Activated naive CD4-positive, alpha-beta T cell (primary cell): ENCODE measurements at places on chromosomes 3 and 15.

DNA sequence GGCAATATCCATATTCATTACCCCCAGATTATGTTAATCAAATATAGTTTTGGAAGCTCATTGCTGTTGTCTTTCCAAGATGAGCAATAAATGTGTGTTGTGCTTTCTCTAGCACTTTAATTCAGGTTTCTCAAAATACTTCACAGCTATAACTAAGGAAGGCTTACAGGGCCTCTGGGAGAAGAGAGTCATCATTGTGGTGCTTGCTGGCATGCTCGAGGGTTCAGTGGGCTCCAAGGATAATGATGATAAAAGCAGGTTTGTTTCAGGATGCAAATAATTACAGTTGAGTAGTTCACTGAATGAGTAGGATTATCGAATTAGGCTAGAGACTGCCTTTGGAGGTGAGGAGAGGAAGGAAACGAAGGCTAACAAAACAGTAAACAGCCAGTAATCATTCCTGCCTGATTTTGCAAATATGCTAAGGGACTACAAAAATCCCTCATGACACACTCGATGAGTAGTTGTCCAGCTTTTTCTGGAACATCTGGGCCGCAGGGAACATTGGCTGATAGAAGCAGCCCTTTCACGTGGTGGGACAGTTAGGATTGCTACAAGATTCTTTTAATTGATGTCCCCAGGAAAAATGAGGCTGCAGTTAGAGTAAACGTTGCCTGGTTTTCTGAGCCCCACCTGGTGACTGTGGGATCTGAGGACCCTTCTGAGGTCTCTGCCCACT is 54.1 kb downstream of the SLC7A14 start:
- DNase-seq = no peak

GRCh38 chr15:78726870-78727551 is 84.3 kb downstream of the ADAMTS7 start:
- no peak for DNase-seq

DNA sequence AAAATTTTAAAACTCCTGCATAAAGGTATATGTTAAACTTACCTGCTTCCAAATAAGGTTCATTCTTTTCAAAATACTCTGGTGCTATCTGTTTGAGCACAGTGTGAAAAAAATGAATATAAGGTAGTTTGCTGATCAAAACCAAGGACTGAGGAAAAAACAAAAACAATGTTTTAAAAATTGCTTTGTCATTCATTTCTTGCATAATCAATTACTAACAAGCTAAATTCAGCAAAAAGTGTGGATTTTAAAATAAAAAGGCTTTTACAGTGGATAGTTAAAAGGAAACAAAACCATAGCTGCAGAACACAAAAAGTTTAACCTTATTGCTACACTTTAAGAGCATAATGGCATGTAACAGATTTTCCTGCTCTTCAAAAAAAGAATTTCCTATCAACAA is 31.5 kb downstream of the DENND6A start:
- no peak for DNase-seq

DNA sequence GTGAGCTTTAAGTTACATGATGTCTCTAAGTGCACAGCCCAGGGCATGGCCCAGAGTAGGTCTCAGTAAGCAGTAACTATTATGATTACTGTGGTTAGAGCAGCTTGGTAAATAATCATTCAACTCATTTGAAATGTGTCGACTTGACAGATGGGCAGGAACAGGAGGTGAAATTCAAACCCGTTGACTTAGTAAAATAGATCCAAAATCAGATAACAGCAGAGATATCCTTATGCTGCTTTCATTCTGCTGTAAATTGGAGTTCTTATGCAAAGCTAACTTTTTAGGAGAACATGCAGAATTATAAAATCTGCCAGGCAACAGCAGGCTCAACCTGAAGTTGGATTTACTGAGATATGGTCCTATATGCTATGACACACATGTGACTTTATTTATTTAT is 118.7 kb upstream of the KLHL25 start:
- DNase-seq = no peak
